Stimulated activated naive CD8-positive, alpha-beta T cell treated with anti-CD3 and anti-CD28 coated beads, Interleukin-15, Interleukin-2, amounts not matched to agents 100 U/mL and 50 U/mL, for 24 hours (primary cell): ENCODE measurements at places on chromosomes 16 and 17.

DNA sequence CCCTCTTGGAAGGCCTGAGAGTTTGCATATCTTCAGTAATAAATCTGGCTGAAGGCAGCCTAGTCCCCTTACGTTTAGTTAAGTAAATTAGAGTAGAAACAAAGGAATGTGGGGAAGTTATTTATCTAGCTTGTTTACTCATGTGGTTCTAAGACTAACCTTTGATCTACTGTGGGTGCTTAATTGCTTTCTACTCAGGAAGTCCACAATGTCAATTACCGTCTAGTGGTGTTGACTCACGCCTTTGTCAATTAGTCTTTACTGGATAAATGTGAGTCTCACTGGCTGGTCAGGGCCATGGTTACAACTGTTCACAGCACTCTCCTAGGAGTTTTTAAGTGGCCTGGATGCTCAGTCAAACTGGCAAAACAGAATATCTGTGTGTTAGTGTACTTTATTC is 2338.4 kb downstream of the TP53TG3F start:
- DNase-seq, result no peak

GRCh38 chr16:69589434-69590269 is 23.9 kb downstream of the NFAT5 start:
- DNase-seq, result no peak

DNA sequence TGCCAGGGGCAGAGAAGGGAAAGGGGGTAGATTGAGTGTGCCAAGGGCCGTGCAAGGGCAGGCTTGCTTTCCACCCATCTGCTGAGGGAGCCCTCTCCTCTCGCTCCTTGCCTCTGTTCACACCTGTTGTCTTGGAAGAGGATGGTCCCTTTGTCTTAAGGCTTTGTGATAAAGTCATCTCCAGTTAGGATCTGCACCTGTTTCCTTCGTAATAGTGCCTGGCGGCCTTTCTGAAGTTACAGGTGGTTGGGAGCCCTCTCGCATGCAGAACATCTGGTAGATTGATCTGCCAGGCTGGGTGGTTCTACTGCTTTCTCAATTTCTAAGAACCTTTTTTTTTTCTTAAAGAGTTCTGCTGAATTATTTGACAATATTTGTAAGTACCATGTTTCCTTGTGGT is 16.3 kb downstream of the UBFD1 start:
- no peak for DNase-seq

- DNase-seq, result no peak
These were observed 5.0 kb downstream of the IGFBP4 start for GRCh38 chr17:40448213-40448638.

DNA sequence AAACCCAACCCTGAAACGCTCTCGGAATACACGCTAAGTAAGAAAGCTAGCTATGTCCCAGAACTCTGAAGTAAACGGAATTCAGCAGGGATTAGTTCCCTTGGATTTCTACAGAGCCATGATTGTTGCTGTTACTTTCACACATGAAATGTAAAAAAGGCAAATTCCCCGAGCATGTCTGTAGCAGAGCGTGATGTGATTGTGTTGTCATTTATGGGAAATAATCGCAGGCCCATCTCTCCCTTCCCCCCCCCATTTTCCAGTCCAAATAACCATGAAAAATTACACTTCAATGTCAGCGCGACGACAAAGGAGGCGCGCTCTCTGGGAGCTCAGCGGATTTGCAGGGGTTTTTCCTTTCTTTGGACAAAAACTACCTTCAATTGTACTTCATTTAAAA is 209.0 kb downstream of the ZFHX3 start:
- no peak for DNase-seq

- no peak for DNase-seq
These were observed 46.1 kb upstream of the NLRP1 start for GRCh38 chr17:5630434-5630833.

DNA sequence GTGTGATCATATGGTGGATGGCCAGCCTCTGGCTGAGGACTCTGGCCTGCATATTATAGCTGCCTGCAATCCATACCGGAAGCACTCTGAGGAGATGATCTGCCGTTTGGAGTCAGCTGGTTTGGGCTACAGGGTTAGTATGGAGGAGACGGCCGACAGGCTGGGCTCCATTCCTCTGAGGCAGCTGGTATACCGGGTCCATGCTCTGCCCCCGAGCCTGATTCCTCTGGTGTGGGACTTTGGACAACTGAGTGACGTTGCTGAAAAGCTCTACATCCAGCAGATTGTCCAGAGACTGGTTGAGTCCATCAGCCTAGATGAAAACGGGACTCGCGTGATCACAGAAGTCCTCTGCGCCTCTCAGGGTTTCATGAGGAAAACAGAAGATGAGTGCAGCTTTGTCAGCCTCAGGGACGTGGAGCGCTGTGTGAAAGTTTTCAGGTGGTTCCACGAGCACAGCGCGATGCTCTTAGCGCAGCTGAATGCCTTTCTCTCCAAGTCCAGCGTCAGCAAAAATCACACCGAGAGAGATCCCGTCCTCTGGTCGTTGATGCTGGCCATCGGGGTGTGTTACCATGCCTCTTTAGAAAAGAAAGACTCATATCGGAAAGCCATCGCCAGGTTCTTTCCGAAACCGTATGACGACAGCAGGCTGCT is 69.0 kb upstream of the ENDOV start:
- no peak for DNase-seq
